Thymus (tissue), 14 donors: ENCODE measurements at places on chromosomes 3 and 15.

- no peak for DNase-seq
Measured at GRCh38 chr15:69451951-69452691, 497 bp upstream of the RPLP1 start.

GRCh38 chr3:146384786-146385185 lies 84.6 kb downstream of the PLSCR2 start:
- DNase-seq: no peak

DNA sequence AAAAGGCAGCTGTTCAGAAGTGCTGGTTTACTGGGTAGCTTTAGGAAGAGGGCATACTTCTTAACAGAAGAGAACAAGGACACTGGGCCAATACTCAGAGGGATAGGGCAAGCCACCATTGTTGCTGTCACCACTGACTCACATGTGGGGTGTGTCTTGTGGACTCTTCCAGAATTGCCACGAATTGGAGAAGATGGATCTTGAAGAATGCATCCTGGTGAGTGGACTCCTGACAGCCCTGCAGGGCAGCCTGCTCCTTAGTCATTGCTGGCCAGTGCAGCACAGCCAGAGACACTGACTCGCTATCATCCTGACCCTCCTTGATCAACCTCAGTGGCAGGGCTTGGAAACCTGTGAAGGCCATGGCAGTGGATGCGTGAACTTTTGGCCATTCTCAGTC lies 62.3 kb downstream of the UBP1 start:
- no peak for DNase-seq

DNA sequence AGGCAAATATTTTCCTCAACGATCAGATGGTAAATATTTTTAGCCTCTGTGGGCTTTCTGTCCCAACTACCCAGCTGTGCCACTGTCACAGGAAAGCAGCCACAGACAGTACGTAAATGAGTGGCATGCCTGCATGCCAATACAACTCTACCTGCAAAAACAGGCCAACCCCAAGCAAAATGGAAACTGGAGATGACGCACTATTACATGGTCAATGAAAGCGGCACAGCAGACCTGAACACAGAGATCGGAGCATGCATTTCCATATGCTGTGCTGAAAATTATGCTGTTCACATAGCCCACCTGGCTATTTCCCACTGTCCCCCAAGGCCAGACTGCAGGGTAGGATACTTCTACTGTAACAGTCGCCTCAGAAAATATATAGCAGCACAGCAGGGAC lies 57.8 kb downstream of the HERC2 start:
- no peak for DNase-seq

DNA sequence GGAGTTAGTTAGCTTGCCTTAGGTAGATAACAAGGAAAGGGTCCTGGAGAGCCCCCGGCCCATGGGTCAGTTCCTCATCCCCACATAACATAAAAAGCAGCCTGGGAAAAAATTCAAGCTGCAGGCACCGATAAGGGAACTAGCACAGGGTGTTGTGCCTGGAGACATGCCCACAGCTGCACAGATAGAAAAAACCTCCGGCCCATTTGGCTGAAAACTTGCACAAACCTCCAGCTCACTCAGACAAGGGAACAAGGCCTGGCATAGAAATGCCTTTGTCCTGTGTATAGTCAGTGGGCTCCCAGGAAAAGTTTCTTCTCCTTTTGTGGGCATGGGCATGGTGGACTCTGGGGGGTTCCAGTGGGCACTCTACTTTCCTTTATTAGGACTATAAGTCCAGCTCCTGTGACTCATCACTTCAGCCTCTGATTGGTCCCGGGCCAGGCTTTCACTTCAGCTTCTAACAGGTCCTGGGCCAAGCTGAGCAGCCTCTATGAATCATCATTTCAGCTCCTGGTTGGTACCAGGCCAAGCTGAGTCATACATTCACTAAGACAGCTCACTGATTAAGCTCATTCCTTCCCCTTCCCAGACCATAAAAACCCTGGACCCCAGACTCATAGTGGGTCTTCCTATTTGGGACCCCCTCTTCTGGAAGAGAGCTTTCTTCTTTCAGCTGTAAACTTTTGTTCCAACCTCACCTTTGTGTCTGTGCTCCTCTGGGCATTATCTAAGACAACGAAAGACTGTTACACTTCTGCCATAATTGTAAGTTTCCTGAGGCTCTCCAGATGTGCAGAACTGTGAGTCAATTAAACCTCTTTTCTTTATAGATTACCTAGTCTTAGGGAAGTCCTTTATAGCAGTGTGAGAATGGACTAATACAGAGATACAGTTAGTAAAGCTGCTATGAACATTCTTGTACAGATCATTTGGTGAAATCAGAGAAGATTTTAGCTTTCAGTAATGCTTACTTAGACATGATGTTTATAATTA lies 348.0 kb upstream of the DPPA4 start:
- no peak for DNase-seq

DNA sequence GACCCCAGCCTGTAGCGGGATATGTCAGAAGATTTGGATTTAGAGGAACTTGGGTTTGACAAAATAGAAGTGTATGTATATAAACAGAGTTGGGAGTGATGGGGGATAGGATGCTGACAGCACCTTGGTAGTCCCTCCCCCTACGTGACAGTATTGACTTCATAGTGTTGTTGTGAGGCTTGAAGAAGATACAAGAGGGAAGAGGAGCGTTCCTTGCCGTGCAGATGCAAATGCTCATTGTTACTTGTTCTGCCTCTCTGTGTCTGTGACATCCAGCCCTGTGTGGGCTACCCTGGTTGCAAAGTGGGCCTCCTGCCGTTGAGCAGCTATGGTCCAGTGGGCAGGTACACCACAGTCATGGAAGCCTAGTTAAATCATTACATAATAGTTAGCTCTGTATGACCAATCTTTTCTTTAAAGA lies 45.0 kb downstream of the SMAD3 start:
- DNase-seq: no peak

- DNase-seq: no peak
Measured at GRCh38 chr3:184423561-184423960, 43.7 kb downstream of the CHRD start.

- no peak for DNase-seq
Measured at GRCh38 chr3:194575484-194576210, 57.6 kb downstream of the TMEM44 start.

GRCh38 chr15:52790169-52790708 lies at the start of gene ONECUT1:
ONECUT1 (minus strand) TSS chr15:52790336; CDS start chr15:52789884, 452 bp downstream.
- peak; percentile 23 for DNase-seq

GRCh38 chr3:69251078-69251805 lies 128.8 kb upstream of the LMOD3 start:
- DNase-seq: no peak

GRCh38 chr3:15941958-15942357 lies 144.2 kb upstream of the ANKRD28 start:
- DNase-seq: no peak

DNA sequence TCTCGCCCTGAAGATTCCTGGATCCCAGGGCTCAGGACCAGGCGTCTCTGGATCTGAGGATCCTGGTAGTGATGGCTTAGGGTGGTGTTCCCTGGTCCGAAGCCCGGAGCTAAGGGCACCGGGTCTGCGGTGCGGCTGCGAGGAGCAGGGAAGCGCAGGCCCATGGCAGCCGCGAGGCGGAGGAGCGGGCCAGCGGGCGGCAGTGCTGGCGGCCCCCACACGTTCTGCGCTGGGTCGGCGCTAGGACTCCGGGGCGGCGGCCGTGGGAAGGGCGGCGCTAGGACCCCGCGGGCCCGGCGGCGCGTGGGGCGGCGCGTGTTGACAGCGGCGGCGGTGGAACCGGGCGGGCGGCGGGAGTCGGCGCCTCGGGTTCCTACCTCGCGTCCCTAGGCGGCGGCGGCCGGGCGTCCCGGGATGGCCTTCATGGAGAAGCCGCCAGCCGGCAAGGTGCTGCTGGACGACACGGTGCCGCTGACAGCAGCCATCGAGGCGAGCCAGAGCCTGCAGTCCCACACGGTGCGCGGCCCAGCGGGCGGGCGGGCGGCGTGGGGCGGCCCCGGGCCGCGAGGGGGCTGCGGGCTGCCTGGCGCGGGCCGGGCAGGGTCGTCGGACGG lies at the start of gene PXK:
PXK (plus strand) TSS at position 318 of the 614 bp plus-strand sequence; CDS start at position 415, 97 bp downstream.
- peak; percentile 84 for DNase-seq

- no peak for DNase-seq
Measured at GRCh38 chr3:42979044-42979972, at the start of gene GASK1A. GASK1A (plus strand) TSS chr3:42979311; CDS start chr3:42979643, 332 bp downstream.

- no peak for DNase-seq
Measured at GRCh38 chr3:57706462-57706861, 13.6 kb upstream of the DENND6A start.

DNA sequence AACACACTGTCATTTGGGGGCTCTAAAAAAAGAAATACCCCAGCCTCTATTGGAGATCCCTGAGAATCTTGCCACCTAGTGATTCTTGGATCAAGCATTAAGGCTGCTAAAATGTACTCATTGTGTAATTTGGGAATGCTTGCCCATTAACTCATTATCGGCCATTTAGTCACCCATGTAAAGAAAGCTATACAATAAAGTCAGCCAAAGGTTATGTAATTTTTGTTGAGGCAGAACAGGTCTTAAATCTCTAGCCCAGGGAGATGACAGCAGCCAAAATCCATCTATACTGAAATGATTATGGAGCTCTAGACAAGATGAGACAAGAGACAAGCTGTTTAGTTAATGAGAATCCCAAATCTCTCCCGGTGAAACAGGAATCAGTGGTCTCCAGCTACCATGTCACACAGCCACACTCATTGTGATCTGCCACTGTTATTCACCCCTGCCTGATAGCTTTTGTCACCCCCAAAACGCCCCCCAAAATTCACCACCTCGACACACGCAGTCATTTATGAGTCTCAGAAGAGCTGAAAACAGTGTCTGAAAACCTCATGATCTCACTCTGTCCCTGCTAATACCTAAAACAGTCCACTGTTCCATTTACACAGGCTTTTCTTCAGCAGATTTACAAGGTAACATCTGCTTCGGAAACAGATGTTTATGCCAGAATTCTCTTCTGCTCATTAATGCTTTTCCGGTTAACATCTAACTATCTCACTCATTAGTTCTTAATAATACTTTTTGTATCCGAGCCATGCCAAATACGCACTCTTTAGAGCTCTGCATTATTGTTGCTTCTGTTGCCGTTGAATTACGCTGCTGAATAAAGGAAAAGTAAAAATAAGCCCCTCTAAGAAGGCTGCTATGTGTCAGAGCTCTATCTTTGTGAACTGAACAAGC lies 138.5 kb downstream of the RORA start:
- no peak for DNase-seq

GRCh38 chr3:135458541-135459322 lies 506.8 kb upstream of the PPP2R3A start:
- DNase-seq: no peak

- DNase-seq: peak; percentile 30
Measured at GRCh38 chr3:61371123-61371522, 119.9 kb upstream of the FHIT start.

DNA sequence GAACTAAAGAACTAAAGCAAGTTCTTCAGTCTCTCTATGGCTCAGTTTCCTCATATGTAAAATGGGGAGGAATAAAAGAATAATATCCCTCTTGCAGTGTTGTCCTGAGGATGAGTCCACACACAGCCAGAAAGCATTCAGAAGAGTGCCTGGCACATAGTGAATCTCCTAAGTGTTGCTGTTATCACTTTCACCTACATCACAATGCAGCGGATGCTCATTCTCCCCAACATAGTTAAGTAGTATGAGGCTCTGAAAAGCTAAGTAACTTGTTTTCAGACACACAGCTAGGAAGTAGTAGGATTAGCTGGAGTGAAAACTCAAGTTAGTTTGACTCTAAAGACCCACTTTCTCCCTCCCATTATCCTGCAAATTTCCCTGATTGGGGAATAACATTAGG lies 9.1 kb upstream of the USP3 start:
- no peak for DNase-seq

- no peak for DNase-seq
Measured at GRCh38 chr3:157573281-157573680, 70.1 kb upstream of the VEPH1 start.

GRCh38 chr3:43948013-43948412 lies 257.3 kb downstream of the ABHD5 start:
- DNase-seq: no peak

DNA sequence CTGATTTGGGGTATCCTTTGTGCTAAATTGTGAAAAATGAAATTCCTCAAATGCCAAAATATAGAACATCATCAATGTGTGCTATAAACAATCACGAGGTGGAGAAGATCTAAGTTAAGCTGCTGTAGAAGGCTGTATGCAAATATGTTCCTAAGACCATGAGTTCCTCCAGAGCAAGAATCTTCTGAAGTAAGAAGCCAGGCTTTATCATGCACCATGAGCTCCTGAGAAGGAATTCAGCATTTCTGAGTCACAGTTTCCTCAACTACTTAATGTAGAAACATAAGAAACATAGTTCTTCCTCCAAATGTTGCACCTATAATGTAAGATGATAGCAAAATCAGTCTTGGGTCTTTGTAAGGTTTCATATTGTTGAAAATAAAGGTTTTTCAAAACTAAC lies 241.7 kb upstream of the MDFIC2 start:
- no peak for DNase-seq

DNA sequence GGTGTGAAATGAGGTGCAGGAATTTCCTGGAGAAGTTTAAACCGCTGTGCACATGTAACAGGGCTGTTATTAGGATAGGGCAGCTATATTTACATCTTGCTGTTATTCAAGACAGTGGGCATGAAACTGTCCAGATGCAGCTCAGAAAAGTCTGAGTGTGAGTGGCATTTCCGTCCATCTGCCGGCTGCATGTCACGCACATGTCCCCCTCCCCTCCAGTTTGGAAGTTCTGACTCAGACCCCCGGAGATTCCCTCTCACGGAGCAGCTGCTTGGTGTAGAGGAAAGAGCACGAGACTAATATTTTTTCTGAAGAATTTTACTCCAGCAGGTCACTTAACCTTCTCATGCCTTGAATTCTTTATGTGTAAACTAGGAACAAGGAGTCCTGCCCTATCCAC lies 69.8 kb downstream of the FEM1B start:
- no peak for DNase-seq

DNA sequence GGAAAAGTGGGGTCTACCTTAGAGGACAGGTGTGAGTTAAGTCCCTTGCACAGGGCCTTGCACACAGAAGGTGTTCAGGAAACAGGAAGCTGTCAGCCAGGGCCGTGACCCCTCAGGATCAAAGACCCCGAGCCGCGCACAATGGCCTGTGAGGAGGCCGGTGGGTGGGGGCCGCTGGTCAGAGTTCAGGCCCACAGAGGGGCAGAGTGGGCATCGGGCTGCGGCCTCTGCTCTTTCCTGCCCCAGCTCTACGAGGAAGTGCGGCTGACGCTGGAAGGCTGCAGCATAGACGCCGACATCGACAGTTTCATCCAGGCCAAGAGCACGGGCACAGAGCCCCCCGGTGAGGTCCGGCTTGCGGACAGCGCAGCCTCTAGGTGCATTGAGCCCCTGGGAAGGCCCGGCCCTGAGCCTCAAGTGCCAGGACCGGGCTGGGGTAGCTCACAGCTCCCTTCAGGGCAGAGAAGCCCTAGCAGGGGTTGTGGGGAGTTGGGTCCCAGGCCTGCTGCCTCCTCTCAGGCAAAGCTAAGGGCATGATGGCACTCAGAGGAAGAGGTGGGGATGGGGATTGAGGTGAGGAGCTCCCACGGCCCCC lies 37.2 kb downstream of the PSTPIP1 start:
- DNase-seq: no peak
